ENCODE measurements at places on chromosomes 12 and 14.

DNA sequence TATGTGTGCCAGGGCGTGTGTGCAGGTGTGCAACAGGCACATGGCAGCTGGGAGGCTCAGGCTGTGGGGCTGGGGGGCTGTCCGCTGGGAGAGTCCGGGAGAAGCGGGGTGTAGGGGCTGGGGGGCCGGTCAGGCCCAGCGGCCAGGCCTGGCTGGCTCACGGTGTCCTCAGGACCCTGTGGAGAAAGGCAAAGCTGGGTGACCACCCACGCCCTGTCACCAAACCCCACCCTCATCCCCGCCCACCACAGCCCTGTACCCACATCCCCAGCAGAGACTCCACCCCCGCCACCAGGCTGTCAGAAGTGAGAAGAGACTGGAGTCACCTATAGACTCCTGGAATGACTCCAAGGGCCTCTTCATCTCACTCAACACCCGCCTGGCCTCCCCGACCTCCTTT, 85.3 kb downstream of the SCARB1 start:
- no peak for DNase-seq

DNA sequence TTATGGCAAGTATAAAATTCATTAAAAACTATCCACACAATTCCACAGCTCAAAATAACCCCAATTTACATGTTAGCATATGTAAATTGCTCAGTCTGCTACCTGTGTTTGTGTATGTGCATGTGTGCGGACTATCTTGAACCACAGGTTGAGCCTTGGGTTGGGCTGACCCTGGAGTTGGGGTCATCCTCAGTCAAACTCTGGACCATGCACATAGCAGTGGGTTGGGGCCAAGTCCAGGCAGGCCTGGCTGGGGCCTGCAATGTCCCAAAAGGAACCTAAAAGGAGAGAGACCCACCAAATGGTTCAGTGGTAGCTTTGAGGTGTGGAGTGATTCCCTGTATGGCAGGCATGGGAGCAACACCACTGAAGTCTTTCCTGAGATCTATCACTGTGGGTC, 156.1 kb downstream of the FOXN3 start:
- no peak for DNase-seq

DNA sequence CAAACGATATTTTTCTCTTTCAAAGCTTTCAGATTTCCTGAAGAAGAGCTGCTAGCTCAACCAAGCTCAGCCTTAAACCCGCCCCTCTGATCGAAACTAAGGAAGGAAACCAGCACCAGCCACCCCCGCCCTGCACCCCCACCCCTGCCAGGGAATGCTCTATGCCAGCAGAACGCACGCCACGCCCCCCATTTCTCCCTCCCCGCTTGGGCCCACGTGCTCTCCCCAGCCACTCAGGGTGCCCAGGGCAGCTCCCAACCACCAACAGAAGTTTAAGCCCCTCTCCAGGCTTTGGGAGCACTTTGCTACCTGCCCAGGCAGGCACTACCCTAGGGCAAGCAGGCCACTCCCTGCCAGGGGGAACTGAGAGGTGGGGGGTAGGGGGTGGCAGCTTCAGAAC, 18.8 kb upstream of the KRT78 start:
- no peak for DNase-seq

- no peak for DNase-seq
Measured at GRCh38 chr12:74914378-74914777, 295.3 kb downstream of the KCNC2 start.

- no peak for DNase-seq
Measured at GRCh38 chr12:34625116-34625515, 602.8 kb downstream of the ALG10 start.

DNA sequence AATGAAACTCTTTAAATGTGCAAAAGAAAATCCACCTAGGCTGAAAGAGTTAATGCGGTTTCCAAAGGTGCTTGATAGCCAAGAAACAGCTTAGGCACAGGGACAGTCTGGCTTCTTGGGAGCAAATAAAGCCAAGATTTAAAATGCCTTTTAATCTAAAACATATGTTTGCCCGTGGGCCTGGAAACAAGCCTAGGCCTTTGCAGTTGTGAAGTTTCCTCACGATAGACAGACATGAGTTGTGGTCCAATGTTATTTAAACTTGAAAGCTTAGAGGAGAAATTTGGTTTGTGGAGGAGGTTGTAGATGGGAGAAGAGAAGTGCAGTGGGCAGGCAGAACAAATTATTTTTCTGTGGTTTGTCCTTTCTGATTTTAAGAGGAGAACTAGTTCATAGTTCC, 29.8 kb downstream of the PROX2 start:
- no peak for DNase-seq

DNA sequence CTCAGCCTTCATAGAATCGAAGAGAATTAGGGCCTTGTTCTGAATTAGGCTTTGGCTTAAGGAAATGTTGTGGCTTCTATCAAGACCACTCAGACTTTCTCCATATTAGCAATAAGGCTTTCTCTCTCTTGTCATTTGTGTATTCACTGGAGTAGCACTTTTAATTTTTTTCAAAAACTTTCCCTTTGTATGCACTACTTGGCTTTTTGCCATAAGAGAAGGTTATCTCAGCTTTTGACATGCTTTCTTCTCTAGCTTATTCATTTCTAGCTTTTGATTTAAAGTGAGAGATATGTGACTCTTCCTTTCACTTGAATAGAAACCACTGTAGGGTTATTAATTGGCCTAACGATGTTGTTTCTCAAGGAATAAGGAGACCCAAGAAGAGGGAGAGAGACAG, 244.2 kb downstream of the GPHN start:
- DNase-seq: no peak

- DNase-seq: no peak
Measured at GRCh38 chr14:65849091-65849490, 436.6 kb downstream of the FUT8 start.

GRCh38 chr12:21933656-21934055, 7.6 kb downstream of the ABCC9 start:
- no peak for DNase-seq

GRCh38 chr14:56587701-56588100, 8.1 kb downstream of the TMEM260 start:
- no peak for DNase-seq

DNA sequence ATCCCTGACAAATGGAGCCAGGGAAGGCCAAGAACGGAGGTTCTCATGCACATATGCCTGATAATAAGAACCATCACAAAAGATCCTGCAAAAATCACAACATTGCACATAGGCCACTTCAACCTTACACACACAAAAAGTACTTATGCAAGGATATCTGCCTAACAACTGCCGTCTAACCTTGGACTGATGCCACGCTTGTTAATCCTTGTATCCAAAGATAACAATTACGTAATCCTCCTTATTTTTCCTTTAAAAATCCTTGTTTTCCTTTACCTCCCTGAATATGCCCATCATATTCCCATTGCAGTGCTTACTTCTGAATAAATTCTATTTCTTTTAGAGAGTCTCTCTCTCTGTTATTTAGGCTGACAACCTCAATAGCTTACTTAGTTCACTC, 59.5 kb downstream of the TMEM116 start:
- no peak for DNase-seq

DNA sequence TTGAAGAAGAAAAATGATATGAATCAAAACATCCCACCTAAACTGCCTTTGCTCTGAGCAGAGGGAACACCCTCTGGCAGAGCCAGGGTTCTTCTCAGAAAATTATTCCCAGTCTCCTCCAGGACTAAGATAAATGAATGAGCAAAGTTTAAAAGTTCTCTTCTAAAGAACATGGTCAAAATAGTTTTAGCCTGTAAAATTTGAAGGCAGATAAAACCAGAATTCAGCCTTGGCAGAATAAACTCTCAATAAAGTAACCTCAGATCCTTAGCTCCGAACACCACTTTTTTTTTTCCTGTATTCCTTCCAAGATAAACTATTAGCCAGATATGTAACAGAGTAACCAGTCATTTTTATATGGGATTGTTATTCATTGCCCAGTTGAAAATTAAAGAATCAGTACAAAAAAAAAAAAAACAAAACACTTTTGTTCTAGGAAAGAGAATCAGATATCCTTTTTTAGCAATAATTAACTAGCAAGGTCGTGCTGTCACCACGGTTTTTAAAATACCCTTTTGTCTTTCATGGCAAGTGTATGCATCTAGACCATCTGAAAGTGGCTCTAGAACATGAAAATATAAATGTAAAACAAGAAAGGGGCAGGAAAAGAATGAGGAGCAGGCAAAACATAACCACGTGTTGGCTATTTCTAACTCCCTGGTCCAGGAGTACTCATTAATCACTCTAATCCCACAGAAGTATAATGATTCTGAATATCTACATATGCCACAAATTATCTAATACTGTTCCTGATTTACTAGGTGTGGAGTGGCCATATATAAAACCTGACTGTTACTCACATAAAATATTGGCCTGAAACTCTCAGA, 60.8 kb downstream of the CAPZA3 start:
- no peak for DNase-seq

DNA sequence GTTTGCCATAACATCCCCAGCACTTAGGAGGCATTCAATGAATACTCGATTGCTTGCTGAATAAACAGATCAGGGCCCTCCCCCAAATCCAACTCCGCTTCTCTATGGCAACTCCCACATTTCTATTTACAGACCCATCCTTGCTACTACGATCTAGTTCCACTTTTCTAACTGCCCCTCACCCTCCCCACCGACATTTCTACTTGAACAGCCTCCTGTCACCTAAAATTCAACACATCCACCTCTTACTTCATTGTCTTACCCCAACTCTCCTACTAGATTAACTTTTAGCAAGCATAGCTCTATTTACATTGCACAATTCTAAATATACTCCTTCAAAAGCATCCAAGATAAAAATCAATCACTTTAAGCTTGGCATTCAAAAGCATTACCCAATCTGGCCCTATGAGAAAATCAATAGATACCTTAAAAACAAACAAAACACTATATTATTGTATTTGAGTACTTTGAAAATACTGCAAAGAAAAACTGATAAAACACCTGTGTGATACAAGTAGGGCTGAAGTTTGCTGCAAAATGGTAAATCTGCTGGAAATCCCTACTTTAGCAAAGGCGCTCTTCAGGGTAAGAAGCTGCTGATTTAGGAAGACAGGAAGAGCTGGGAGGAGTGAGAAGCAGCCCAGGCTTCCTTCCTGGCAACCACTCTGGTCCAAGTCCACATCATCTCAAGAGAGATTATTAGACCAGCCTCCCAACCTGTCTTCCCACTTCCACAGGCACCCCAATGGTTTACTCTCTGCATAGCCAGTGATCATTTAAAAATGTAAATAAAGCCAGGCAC, 96.4 kb downstream of the HECTD4 start:
- no peak for DNase-seq

- DNase-seq: no peak
Measured at GRCh38 chr12:54497883-54498282, 331 bp downstream of the NCKAP1L start.

GRCh38 chr14:68322940-68323620, 469.8 kb downstream of the ZFP36L1 start:
- DNase-seq: no peak

- DNase-seq: peak; percentile 75
Measured at GRCh38 chr14:74881431-74882102, at the start of gene DLST. DLST (plus strand) TSS chr14:74881916; CDS start chr14:74881954, 38 bp downstream.

DNA sequence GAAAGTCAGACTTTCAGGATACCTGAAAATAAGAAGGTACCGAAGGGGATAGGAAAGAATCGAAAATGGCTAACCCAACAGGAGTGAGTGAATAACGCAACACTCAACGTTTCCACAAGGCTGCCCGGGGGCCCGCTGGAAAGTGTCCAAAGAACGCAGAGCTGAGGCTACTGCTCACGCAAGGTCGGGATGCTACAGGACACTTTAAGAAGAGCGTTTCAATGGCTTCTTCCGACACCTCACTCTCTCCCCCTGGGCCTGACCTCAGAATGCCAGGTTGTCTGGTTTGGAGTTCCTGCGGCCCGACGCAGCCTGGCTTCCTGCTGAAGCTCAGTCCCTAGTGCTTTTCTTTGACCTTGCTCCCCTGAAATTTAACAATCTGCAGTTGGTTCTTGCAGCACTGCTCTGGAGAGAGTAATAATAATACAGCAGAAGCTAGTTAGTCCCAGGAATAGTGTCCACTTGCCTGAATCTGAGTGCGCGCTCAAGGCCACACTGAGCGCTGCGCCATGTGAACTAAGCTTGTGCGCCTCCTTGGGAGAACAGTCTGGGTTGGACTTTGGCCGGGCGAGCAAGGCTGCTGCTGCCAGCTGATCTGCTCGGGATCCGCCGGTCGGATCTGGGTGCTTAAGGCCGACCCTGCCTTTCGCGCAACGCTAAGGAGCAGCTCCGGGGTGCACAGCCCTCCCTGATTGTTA, 2.0 kb upstream of the ALX1 start:
- DNase-seq: no peak

DNA sequence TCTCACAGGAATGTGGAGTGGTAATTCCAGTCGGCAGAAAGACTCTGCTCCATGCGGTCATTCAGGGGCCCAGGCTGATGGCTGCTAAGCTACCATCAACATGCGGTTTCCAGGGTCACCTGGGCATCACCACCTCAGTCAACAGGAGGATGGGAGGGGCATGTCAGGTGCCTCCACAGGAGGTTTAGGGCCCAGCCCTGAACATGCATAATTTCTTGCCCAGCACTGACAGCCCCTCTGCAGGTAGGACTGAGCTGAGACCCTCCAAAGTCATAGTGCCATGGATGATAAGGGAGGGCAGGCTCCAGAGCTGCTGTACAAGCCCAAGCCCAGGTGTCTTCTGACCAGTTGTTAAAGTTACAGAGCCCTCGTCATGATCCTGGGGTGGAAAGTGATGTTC, 244.0 kb upstream of the SFSWAP start:
- DNase-seq: no peak

Data from stimulated activated CD8-positive, alpha-beta memory T cell treated with anti-CD3 and anti-CD28 coated beads, Interleukin-2, amount 100 ng/mL, for 1 hour (primary cell).